ENCODE measurements at places on chromosomes 7 and 10.
A peak's percentile ranks its signal among the peaks of the same experiment; 100 is the strongest.

- peak; percentile 81 for DNase-seq
Observed at GRCh38 chr10:121910673-121911420, 17.0 kb downstream of the ATE1 start.

GRCh38 chr10:59905731-59906416 is 482 bp downstream of the CCDC6 start:
- no peak for DNase-seq

GRCh38 chr7:102975854-102976253 is 63.1 kb downstream of the LRRC17 start:
- DNase-seq: no peak

- DNase-seq: no peak
Observed at GRCh38 chr10:50361946-50362345, 110.6 kb upstream of the ASAH2 start.

GRCh38 chr7:66847879-66848790 is 72.9 kb upstream of the TMEM248 start:
- DNase-seq: peak; percentile 91

- no peak for DNase-seq
Observed at GRCh38 chr7:1368682-1369571, 90.3 kb downstream of the MICALL2 start.

DNA sequence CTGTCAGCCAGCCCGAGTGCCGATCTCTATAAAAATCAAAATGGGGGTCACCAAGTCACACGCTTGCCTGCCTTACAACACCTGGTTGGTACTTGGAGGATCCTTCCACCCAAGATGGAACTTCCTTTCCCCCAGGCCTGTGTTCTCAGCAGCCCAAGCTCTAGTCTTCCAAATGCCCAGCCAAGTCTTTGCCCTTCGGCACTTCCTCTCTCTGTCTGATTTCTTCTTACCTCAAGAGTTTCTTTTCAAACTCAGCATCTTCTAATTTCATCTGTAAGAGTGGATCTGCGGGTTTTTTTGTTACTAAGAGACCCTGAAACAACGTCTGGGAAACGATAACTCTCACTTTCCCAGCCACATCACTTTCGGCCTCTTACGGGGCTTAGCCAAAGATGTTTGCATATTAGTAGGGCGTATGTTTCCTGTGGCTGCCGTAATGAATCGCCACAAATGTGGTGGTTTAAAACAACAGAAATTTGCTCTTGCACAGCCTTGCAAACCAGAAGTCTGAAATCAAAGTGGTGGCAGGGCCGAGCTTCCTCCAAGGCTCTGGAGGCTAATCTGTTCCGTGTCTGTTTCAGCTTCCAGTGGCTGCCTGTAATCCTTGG is 219.9 kb downstream of the TCF7L2 start:
- no peak for DNase-seq

DNA sequence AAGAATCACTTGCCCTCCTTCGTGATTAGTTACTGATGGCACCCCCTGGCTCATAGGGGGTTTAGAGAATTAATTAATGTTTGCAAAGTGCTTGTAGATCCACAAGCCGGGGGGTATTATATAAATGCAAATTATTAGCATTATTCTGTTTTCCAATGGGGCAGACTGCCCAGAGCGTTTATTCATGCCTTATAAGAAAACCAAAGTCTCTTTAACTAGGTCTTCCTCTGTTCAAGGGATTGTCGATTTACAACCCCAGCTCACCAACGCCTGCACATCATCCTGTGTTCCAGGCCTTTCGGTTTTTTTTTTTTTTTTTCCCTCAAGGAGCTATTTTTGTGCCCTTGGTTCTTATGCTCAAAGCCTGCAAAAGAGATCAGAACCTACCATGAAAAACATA is 630.7 kb downstream of the PARD3 start:
- DNase-seq: no peak

DNA sequence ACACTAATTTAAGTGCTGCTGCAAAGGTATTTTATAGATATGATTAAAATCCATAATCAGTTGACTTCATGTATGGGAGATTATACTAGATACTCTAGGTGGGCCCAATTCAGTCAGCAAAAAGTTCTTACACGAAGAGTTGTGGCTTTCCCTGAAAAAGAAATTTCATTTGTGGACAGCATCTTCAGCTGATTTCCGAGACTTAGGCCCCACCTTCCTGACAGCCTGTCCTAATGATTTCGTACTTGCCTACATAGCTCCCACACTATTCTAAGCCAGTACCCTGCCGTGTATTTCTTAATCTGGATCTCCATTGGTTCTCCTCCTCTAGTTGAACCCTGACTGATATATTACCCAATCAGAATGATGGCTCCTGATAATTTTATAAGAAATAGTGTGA is 297.9 kb downstream of the EXOC4 start:
- DNase-seq: no peak

DNA sequence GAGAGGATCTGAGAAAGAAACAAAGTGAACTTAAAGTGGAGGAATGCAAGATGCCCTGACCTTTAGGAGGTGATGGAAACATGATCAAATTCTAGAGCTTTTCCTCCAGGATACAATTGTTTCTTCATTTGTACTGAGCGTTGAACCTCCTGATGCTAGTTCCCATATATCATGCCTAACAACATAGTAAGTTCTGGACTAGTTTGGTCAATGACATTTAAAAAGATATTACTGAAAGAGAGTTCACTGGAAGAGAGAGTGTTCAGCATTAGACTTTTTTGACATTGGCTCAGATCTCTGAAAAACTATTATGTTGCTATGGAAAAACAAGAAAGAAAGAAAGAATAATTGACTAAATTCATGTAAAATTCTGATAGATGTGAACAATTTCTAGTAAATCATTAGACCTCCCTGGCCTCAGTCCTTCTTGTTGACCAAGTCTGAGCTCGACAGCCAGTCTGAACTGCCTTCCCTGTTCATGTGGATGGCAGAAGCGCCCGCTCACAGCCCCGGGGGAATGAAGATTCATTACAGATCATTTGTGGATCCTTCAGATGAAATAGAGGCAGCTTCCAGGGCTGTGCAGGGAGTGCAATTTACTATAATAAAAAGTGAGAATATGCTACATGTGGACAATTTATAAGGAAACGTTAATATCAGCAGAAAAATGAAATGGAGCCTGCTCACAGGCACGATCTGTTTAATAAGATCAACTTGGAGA is 442.1 kb downstream of the GRID1 start:
- no peak for DNase-seq
